ENCODE measurements at places on chromosomes 2 and 18.

GRCh38 chr2:85355073-85355410, 473 bp downstream of the ELMOD3 start:
- DNase-seq, result no peak

DNA sequence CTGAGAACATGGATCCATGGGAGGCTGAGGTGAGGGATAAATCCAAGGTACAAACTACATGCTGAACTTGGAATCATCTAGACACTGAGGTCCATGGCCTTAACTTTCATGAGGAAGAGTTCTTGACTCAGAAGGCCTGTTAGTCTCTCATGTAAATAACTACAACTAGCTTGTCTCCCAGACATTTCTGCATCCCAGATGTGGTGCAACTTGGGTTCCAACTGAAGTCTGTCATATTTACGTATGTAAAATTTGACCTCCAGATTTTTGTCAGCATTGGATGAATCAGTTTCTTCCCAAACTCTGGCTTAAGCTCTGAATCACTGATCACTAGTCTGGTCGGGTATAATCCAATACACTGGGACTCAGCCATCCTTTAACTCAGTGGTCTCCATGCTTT, 306.9 kb downstream of the PDE11A start:
- DNase-seq, result no peak

DNA sequence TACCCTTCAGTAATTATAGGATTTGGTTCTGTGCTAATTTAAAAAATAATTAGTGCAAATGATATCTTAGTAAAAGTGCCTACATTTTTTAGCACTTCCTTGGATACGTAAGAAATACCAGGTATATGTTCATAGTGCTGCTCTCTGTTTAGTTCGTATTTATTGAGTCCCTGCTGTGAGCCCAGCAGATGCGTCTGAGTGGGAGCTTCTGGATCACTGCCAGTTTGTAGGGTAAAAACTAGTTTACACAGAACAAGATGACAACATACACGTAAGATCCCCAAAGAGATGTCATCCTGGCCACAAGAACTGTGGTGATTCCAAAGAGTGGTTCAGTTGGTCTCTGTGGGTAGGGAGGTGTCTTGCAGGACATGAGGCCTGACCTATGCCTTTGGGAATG, 103.2 kb downstream of the CTIF start:
- no peak for DNase-seq

GRCh38 chr2:143852759-143853158, 667.2 kb downstream of the ZEB2 start:
- DNase-seq, result no peak
